Daoy (cell line): ENCODE measurements at places on chromosomes 12 and 14. TPM values are rescaled to one million over a fixed set of nuclear protein-coding genes. Genes with fewer than 3 reads are reported as not detected.

GRCh38 chr12:42589465-42590329 lies at the start of gene PRICKLE1:
PRICKLE1 (minus strand) TSS chr12:42589746; CDS start chr12:42472516, 117,230 bp downstream.
- DNase-seq: peak; percentile 75

DNA sequence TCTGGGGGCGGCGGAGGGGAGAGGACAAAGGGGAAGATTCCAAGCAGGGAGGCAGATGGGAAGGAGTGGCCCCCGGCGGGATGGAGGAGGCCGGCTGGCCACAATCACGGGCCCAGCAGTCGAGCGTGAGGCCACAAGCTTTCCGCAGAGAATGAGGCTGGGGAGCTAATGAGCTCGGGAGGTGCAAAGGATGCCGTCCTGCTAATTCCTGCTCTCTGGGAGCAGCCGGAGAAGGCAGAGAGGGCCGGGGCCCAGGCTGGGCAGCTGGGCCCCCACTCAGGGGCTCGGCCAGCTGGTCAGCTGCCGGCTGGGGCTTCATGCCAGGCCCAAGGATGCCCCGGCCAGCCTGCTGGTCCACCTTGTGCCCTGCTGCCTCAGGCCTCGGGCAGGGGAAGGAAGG lies 98.1 kb upstream of the LHX5 start:
- no peak for DNase-seq

POTEM gene
- total RNA-seq: 0.51 and 0.57 TPM in 2 replicates

DNA sequence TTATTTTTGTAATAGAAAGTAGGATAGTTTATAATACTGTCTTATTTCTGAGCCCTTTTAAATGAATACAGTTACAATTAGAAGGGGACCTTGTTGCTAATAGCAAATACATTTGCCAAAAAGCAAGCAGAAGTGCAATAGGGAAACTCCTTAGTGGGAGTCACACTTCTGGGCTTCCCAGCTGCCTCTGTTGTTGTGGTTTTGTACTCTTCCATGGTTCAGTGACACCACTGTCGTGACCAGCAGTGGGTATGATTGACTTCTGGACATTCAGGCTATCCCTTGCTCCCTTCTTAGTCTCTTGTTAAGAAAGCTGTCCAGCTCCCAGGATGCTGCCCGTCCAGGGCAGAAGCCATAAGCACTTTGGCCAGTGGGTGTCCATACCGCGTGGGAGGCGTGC lies 22.6 kb downstream of the TCTN1 start:
- DNase-seq: no peak

ADAM21 gene
- 0.12 and 0.40 TPM in 2 replicates for total RNA-seq

- no peak for DNase-seq
Measured at GRCh38 chr12:56867216-56867615, 67.0 kb downstream of the SDR9C7 start.

DNA sequence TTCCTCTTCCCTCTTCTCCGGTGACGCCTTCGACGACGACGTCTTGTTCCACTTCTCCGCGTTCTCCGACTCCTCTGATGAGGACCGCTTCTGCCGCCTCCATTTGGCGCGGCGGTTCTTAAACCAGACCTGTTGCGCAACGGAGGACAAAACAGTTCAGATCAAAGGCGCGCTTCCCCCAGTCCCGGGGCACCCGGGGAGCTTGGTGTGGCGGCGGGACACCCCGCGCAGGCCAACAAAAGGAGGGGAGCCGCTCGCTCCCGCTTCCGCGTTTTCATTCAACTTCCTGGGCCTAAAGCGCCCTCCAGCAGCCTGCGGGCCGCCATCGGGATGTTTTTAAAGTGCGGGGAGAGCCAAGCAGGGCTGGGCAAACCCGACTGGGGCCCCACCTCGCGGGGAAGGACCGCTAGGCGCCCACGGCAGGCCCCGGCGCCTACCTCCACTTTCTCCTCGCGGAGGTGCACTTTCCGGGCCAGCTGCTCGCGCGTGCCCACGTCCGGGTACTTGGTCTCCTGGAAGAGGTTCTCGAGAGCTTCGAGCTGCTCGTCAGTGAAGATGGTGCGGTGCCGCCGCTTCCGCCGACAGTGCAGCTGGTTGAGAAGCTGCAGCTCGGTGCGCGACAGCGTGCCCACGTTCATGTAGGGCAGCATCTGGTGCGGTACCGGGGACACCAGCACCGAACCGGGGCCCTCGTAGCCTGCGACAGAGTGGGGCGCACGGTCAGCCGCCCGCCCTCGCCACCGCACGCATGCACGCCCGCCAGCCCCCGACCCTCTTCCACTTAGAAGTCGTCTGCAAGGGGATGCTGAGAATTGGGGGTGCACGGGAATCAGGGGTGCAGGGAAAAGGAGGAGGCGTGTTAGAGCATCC lies 1.2 kb downstream of the GSC start:
- DNase-seq: peak; percentile 42

- peak; percentile 45 for DNase-seq
Measured at GRCh38 chr14:37584211-37585100, 10.6 kb downstream of the FOXA1 start.

- no peak for DNase-seq
Measured at GRCh38 chr14:102666635-102667034, 74.2 kb downstream of the RCOR1 start.

GRCh38 chr12:82593143-82593542 lies 93.6 kb upstream of the TMTC2 start:
- DNase-seq: no peak

DNA sequence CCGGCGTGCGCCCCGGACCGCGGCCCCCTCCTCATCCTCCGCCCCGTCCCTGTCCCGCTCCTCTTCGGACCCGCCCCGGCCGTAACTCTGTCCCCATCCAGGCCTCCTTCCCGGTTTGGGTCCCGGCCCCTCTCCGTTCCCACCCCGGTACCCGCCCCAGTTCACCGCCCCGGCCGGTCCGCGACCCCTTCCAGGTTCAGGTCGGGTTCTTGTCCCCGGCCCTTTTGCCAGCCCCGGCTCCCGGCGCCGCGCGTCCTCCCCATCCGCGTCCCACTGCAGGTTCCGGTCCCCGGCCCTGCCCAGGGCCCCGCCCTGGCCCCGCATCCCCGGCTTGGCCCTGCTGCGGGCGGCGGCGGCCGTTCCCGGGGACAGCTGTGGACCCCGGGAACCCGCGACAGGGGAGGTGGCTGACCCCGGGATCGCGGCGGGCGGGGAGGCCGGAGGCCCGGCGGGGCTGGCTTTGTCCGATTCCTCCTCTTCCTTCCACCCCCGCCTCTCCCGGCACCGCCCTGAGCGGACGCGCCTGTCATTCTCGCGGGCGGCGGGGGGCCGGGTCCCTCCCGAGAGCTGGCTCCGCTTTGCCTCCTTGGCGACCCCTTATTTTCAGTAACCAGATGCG lies 601 bp downstream of the KLC1 start:
- peak; percentile 52 for DNase-seq

RFX4 gene
- not detected in 2 replicates for total RNA-seq
